Dermis microvascular lymphatic vessel endothelial cell (primary cell): ENCODE measurements at places on chromosomes 6 and 20. TPM values are rescaled to one million over a fixed set of nuclear protein-coding genes. Genes with fewer than 3 reads are reported as not detected.
A peak's percentile ranks its signal among the peaks of the same experiment; 100 is the strongest.

DNA sequence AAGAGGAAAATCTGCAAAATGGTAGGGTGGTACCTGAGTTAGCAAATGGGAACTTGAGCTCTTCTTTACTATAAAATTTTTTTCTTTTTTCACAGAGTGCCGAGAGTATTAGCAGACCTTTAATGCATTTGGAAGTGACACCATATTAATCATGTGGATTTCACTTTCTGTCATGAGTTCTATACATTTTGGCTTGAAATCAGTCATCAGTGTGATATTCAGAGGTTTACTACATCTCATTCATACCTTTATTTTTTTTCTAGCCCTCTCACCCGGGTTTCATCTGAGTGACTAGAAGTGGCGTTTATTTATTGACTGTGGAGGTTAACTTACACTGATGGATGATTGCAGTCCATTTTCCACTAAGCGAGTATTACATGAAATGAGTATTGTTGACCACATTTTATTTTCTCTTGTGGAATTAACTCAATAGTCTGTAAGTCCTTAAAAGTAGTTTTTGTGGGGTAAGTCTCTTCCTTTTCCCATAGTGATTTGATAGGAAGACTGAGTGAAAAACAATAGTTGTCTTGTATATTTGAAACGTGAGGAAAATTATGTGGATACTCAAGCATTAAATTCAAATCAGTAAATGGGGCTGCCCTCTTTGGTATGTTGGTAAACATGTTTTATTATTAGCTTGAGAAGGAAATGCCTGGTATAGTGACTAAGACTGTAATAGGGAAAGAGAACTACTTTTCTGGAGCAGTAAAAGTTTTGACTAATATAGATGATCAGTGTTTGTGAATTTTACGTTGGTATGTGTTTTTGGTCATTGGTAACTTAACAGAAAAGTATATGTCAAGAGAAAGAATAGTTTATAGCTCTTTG is 55.5 kb downstream of the JARID2 start:
- no peak for DNase-seq

GRCh38 chr6:33151050-33151449 is 41.2 kb downstream of the COL11A2 start:
- DNase-seq: no peak

- DNase-seq: no peak
Observed at GRCh38 chr6:20474874-20475542, 59.2 kb upstream of the CDKAL1 start.

GRCh38 chr20:57930351-57930750 is 220.5 kb upstream of the PMEPA1 start:
- DNase-seq: no peak

GRCh38 chr6:43575105-43575771 is 600 bp downstream of the XPO5 start:
- DNase-seq: peak; percentile 45

- DNase-seq: no peak
Observed at GRCh38 chr6:147226163-147226724, 22.0 kb downstream of the STXBP5 start.

DNA sequence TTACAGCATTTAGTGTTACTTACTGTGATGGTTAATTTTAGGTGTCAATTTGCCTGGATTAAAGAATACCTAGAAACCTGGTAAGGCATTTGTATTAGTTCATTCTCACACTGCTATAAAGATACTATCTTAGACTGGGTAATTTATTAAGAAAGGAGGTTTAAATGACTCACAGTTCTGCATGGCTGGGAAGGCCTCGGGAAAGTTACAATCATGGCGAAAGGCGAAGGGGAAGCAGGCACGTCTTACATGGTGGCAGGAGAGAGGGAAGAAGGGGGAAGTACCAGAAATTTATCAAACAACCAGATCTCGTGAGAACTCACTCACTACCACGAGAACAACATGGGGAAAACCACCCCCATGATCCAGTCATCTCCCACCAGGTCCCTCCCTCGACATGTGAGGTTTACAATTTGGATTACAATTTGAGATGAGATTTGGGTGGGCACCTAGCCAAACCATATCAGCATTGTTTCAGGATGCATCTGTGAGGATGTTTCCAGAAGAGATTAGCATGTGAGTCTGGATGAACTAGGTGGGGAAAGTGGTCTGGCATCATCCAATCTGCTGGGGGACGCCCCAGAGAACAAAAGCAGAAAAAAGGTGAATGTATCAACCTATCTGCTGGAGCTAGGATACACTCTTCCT is 76.8 kb downstream of the MKKS start:
- DNase-seq: peak; percentile 95

DNA sequence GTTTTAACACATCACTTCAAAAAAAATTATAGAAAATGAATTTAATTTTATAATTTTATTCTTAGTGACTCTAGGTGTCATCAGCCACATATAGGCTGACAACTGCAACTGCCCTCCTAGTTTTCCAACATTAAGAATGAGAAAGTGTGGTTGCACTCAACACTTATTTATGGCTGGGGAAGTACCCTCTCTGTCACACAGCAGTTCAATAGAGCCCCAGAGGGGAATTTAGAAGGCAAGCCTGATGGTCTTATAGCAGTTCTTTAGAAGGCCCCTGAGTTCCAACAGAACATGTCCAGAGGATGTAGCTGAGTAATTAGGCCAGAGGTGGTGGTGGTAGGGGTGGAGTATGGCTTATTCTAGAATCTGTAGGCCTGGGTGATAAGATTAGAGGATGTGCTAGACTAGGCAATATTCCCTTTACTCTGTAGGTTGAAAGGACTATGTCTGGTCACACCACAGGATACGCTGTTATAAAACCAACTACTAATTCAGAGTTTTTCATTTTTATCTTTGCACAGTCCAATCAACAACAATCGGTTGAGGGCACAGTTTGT is 226.5 kb upstream of the CITED2 start:
- no peak for DNase-seq

DNA sequence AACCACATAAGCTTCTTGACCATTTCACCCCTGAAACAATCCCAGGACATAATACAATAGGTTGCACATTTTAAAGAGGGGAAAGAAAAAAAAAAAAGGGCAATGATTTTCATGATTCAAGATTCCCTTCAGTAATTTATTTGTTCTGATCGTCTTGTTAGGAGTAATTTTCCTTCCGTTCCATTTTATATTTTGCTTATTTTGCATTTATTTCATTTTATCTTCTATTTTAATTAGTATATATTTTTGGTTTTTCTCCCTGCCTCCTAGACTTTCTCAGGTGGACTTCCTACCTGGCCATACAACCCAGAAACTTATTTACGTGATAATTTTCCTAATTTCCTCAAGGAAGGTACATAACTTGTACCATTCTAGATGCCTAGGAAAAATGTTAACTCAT is 32.6 kb downstream of the FBXO5 start:
- no peak for DNase-seq

DNA sequence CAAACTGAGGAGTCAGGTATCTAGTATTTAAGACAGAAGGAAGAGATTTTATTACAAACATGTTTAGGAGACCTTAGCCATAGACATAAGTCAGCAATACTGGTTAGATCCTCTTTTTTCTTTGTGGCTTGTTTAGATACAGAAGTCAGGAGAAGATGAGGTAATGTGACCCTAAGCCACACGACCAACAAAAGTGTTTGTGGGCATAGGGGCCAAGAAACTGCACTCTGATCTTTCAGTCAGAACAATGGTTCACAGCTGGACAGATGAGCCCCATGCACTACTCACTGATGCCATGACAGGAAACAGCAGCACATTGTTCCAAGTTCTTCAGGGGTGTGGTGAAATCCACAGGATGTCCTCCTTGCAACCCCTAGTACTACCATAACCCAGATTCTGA is 238.5 kb upstream of the RAB32 start:
- peak; percentile 36 for DNase-seq

DNA sequence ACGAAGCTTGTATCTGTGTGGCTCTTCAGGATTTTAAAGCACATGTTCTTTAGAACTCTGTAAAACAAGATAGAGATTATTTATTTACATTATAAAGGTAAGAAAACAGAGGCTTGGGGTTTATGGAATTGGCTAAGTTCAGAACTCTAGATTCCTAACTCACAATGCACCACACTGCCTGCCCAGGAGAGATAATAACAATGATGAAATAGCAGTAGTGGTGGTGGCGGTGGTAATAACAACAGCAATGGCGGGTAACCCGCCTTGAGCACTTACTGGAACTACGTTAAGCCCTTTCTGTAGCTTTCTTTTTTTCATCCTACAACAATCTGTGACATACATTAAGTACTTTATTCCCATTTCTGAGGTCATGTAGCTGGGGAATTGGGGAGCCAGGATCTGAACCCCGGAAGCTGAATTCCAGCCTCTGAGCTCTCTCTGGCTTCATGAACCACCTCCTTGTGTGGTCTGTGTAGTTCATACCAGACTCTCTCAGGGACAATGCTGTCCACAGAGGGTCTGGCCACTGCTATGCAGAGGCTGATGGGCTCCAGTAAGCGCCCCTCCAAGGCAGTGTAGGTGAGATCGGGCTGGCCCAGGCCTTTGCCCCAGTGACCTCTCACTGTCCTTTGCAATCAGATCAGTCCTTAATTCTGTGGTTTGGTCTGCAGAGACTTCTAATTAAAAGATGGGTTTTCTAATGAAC is 260.9 kb downstream of the SLC24A3 start:
- no peak for DNase-seq

GRCh38 chr6:3811191-3811590 is 38.0 kb upstream of the FAM50B start:
- peak; percentile 28 for DNase-seq

- DNase-seq: peak; percentile 53
Observed at GRCh38 chr6:26097268-26097875, 10.1 kb downstream of the HFE start.

- peak; percentile 67 for DNase-seq
Observed at GRCh38 chr6:3773678-3774298, 22.3 kb upstream of the PXDC1 start.

GRCh38 chr20:19589787-19590362 is 168.2 kb upstream of the RIN2 start:
- DNase-seq: no peak

- no peak for DNase-seq
Observed at GRCh38 chr20:48502758-48503157, 325.0 kb downstream of the PREX1 start.

DNA sequence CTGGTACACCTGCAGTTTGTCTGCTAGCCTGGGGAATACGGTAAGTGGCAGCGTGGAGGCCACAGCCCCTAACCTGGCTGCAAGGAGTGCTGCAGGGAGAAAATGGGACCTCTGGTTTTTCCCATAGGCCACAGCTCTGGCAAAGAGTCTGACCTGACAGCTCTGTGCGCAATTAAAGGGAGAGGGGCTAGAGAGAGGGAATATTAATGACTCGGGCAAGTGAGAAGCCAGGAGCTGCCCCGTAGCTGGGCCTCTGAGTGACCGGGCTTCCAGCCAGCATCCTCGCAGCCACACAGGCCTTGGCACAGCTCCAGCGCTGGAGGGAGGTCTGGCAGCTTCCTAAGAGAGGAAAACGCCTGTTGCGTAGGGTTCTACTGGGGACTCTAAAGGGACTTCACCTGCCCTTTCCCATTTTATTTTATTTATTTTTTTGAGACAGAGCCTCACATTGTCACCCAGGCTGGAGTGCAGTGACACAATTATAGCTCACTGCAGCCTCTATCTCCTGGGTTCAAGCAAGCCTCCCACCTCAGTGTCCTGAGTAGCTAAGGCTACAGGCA is 18.2 kb upstream of the OCSTAMP start:
- peak; percentile 85 for DNase-seq

- no peak for DNase-seq
Observed at GRCh38 chr20:61797971-61798411, 267.7 kb downstream of the TAF4 start.

DNA sequence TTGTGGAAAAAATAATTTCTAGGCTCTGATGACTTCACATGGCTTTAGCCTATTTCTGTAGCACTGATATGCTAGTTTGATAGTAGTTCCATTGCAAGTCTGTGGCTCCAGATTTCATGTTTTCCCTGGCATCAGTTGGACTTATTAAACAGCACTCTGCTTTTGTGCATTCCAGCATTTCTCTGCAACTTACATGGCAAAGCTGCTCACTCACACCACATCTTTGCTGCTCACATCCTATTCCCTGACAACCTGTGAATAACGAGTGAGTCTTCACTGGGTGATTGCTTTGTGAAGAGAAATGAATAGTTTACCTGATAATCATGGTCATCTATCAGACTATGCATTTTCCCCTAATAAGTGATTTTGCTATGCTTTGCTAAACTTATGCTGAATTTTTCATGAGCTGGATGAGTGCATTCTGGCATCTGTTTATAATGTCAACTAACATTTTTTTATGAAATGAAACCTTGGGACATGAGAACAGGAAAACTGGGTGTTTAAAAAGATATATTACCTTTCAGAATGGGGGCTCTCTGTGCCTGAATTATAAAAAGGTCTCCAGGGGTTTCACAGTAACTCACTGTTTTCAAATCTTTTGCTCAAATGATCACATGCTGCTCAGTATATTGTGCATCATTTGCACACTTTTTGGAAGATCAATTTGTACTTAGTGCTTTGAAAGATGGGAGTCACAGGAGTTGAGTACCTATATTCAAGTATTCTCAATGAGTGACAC is 301.8 kb downstream of the TBC1D32 start:
- DNase-seq: no peak

DNA sequence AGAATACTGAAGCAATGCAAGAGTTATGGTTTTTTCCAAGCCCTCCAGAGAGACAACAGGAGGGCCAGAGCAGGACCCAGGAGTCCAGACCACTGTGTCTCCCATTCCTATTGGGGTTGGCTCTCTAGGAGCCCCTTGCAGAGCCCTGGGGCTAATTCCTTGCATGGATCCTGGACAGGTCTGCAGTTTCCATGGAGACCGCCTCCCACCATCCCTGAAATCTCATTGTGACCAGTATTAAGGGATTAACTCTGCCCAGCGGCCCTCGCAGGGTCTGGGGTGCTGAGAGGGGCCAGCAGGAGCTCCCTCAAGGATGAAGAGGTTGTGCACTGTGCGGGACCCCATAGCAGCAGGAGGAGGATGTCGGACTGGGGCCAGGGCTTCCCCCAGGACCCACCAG is 34.8 kb downstream of the HNF4A start:
- DNase-seq: no peak

Gene PREX1
- total RNA-seq: 30.7 and 36.1 TPM in 2 replicates

Gene IPCEF1
- 2.1 and 3.2 TPM in 2 replicates for total RNA-seq

Gene SLC17A3
- not detected in 2 replicates for total RNA-seq

Gene CYP39A1
- total RNA-seq: 0.25 and 0.26 TPM in 2 replicates

Gene TMEM74B
- 0.26 and 0.76 TPM in 2 replicates for total RNA-seq

Gene ACAT2
- total RNA-seq: 32.7 and 83.6 TPM in 2 replicates

Gene FNDC1
- not detected in 2 replicates for total RNA-seq
